ENCODE measurements at places on chromosomes 4 and X.

DNA sequence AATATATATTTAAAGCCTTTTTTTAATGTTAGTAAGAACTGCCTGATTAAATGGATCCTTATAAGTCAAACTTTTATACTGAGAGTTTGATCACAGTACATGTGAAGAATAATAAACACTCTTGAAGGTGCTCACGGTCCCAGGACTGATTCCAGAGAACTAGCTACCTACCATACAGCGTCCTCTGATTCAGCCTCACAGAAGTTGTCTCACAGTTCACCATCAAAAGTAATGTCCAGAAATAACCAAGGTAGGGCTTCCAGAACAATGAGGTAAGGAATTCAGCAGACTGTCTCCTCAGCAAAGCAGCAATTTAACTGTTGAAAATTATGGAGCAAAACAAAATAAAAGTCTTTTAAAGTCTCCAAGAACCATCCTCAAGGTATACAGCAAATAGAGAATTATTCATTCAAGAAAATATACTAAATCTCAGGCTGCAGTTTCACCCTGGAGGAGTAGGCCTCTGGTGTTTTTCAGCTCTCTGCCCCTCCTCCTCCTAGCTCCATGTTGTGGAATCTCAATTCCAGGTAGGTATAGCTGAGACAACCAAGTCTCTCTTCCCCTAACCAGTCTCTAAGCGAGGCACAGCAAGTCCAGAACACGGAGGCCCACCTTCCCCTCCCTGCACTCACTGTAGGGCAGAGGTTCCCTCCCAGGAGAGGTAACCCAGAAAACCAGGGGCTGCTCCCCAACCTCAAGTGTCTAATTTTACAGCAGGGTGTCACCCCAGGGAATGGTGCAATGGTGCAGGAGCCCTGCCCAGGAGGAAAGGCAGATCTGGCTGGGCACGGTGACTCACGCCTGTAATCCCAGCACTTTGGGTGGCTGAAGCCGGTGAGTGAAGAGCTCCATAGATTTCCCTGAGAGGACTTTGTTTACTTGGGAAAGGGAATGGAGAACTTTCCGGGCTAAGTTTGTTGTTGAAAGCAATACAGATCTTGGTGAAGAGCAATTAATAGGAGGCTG is 28.6 kb downstream of the FAM241A start:
- no peak for DNase-seq

GRCh38 chrX:19513383-19513782 is 1.9 kb downstream of the MAP3K15 start:
- no peak for DNase-seq

DNA sequence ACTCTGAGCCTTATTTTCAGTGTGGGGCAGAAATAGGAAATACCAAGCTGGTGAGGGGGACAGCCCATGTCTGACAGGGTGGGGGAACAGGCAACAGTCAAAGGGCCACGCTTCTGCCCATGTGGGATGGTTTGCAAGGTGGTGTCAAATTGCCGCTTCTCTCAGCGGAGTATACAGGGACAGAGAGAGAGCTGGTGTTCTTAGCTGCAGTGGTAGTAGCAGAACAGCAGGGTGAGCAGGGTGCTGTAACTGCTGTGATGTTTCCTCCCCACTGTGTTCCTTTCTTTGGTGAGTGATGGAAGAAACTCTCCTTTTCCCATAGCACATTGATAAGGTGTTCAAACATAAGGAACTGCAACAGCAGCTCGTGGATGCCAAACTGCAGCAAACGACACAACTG is 37.9 kb downstream of the RBBP7 start:
- DNase-seq = no peak

DNA sequence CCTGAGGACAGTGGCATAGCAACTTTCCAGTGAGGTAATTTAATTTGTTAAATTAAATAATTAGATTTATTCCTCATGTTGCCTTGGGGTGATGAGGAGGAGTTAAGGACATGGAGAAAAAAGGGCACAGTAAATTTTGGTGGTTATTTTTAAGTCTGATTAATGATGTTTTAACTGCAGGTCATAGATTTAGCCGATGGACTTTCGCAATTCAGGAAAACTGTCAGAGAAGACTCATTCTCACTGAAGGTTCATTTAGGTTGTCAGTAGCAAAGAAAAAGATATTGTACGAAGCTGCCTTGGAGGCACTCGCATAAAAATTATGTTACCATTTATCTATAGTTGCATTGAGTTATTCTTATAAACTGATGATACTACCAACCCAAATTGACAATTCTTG is 164.2 kb upstream of the PITX2 start:
- no peak for DNase-seq

- no peak for DNase-seq
Measured at GRCh38 chr4:104488151-104488550, 6.5 kb downstream of the CXXC4 start.

DNA sequence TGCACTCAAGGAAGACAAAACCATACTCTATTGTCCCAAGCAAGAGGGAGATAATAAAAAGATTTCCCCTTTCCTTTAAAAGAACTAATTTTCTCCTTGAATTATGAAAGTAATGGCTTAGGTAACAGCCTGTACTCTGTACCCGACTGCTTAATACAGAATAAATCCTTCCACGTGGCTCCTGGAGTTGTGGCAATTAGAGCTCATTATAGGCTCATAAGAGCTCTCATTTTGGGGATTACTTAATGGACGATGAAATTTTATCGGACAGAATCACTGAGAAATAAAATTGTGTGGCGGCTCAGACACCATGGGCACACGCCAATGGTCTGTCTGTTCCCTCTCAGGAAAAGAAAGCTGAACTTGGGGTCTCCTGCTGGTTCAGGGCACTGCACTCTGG is 2.8 kb upstream of the GSX2 start:
- no peak for DNase-seq

DNA sequence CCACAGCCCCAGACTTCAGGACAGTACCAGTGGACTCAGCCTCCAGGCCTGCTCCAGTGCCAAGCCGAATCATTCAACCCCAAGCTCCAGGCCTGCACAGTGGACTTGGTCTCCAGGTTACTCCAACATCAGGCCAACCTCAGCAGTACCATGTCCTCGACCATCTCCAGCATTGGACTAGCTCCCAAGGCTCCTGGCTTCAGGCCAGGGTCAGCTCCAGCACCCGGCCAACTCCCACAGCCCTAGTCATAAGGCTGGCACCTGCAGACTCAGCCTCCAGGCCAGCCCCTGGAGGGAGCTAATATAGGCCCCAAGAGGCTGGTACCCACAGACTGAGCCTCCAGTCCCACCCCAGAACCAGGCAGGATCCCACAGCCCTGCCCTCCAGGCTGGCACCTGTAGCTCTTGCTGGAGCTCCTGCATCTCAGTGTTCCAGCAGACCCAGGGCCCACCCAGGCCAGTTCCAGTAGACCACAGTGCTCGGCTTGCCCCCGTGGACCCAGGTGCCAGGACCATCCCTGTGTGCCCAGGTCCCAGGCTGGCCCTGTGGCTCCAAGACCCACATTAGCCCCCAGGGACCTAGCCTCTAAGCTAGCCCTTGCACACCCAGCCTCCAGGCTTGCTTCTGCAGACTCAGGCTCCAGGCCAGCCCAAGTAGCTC is 25.6 kb downstream of the ZMAT1 start:
- no peak for DNase-seq

GRCh38 chr4:137075586-137075985 is 456.7 kb downstream of the PCDH18 start:
- DNase-seq = no peak

DNA sequence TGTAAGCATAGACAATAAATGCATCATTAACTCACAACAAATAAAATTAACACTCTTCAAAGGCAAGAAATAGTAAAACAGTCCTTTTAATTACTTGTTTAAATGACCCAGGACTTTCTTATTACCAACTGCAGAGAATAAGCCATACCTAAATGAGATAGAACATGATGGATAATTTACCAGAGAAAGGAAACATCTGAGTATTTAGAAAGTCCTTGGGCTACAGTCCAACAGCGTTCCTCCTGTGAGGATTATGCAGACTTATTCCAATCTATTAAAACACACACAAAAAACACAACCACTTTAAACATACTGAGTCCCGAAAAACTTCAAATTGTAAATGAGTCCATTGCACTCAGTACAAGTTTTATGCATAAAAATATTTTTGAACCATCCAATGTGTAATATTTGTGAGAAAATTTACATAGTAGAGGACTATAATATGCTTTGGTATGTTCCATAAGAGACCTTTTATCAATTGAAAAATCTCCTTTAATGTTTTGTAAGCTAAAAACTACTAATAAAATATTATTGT is 129.2 kb downstream of the NR3C2 start:
- DNase-seq = no peak

- DNase-seq = no peak
Measured at GRCh38 chrX:114365065-114365834, 218.6 kb upstream of the HTR2C start.

Data from coronary artery (tissue), 2 donors.